KG1 (cell line): ENCODE measurements at places on chromosomes 11 and 22.

GRCh38 chr11:33178443-33179180 is 17.3 kb upstream of the CSTF3 start:
- DNase-seq, result no peak

DNA sequence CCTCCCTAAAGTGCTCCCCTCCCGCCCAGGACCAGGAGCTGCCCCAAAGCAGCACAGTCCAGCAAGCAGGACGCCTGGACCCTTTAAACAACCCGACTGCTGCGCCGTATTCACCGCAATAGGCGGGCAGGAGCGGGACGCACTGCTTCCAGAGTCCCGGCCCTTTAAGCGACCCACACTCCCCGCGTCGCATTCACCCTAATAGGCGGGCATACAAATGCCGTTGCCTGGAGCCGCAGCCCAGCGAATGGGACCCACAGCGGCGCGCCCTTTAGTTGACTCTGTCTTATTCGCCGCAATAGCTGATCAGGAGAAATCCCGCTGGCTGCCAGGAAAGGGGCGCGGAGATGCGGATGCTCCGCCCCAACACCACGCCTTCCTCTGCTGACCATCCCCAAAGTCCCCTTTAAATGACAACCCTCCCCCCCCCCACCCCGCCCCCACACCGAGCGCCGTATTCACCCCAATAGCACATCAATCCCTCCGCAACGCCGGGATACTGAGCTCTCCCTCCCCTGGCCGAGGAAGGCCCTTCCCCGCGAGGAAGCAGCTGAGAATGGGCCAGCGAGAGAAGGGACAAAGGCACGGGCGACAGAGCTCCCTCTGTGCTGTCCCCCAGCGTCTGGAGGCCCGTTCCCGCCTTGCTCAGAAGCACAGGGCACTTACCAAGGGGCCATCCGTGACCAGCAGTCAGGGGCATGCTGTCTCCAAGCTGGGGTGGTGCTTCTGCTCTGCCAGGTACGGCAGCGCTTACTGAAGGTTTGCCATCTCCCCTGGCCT is 4.7 kb downstream of the OSBPL5 start:
- DNase-seq, result no peak

- no peak for DNase-seq
Measured at GRCh38 chr22:19793661-19794310, 33.2 kb downstream of the TBX1 start.

GRCh38 chr11:63940786-63941185 is 2.0 kb downstream of the NAA40 start:
- no peak for DNase-seq

DNA sequence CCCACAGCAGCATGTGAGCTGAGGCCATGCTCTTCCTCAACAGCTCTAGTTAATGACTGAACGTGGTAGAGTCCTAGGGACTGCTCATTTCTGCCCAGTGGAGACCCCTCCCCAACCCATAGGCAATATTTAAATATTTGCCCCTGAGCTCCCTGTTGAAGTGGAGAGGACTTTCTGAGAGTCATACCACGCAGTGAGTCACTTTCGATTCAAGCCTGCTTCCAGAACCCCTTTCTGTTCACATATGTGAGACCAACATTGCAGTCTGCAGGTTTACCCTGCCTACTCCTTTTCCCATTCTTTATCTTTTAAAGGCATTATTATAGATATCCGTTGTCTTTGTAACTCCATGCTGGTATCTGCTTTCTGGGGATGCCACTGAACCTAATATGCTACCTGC is 946.3 kb downstream of the JRKL start:
- DNase-seq, result no peak
